ENCODE measurements at places on chromosomes 4 and X.

- no peak for DNase-seq
Observed at GRCh38 chr4:111991797-111992196, 153.5 kb upstream of the FAM241A start.

- no peak for DNase-seq
Observed at GRCh38 chr4:100246697-100247096, 56.4 kb upstream of the DDIT4L start.

DNA sequence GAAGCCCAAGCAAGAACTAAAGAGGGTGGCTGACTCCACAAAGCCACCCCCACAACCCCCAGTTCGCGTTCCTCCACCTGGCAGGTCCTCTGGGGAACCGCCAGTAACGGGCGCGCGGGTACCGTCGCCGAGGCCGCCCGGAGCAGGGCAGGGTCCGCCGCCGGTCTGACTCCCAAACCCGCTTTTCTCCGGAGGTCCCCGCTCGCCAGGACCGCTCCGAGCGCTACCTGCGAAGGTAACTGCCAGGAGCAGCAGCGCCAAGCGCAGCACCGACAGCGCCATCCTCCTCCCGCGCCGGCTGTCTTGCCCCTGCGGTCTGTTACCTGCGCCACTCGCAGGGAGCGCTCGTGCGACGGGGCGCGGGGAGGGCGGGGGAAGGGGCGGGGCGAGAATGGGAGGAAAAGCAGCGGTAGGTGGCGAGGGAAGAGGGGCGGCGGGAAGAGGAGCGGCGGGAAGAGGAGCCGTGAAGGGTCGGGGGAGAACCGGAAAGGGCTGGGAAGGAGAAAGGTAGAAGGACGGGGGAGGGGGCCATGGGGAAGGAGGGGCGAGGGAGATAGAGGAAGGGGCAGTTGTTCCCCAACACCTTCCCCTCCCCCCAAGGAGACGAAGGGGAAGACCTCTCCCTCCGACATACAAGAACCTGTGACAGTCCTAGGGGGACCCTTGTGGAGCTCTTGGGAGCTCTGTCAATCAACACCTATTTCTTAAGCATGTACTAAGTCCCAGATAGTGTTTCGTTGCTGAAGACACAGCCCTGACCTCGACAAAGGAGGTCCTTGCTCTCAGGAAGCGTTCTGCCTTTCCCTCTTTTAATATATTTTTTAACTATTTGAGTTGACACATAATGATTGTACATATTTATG lies at the start of gene SPINK2:
Gene SPINK2, minus strand, starts transcription at position 321 of the 863 bp plus-strand sequence. Its CDS starts 39 bp downstream, at position 282.
- peak; percentile 70 for DNase-seq

DNA sequence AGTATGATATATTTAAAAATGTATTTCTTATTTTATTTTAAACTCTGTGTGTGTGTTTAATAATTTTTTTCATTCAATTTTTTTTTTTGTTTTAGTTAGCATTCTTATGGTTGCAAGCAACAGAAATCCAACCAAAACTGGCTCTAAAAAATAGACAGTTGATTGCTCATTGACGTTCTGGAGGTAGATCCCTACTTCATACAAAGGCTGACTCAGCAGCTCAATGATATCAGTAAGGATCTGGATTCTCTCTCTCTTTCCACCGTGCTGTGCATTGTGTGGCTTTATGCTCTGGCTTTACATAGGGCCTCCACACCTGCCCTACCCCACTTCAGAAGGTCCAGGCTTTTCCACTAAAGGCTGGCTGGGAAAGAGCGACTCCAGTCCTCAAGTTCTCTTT lies 117.8 kb downstream of the UCHL1 start:
- no peak for DNase-seq

DNA sequence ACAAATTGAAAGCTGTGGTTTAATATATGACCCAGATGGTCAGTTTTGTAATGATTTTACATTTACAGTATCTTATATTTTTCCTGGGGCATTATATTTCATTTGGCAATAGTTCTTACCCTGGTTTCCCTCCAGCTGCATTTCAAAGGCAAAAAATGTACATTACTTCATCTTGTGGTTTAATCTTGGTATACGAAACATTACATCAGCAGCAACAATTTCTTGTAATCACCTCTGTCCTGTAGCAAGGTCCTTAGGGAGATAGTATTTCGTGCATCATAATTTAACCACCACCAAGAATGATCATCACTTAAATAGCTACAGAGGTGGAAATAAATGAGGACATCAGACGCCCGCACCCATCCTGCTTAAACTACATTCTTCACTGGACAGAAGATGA lies 48.8 kb downstream of the HS6ST2 start:
- DNase-seq: no peak

- DNase-seq: no peak
Observed at GRCh38 chrX:105765691-105766090, 56.6 kb upstream of the NRK start.

DNA sequence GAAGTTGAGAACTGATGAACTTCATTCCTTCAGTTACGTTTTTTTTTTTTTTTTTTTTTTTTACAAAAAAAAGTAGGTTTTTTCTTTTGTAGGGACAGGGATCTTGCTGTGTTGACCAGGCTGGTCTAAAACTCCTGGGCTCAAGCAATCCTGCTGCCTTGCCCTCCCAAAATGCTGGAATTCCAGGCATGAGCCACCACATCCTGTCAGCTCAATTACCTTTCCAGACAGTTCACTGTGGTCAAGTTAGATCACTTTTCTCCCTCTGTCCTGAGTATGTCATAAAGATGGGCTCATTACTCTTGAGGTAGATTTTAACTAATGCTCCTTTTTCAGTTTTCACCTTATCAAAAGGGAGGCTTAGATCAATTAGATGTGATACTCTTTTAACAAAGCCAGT lies 10.8 kb upstream of the NR3C2 start:
- DNase-seq: no peak

All from stimulated activated naive CD4-positive, alpha-beta T cell (primary cell).